ENCODE measurements at places on chromosomes 7 and 10.

DNA sequence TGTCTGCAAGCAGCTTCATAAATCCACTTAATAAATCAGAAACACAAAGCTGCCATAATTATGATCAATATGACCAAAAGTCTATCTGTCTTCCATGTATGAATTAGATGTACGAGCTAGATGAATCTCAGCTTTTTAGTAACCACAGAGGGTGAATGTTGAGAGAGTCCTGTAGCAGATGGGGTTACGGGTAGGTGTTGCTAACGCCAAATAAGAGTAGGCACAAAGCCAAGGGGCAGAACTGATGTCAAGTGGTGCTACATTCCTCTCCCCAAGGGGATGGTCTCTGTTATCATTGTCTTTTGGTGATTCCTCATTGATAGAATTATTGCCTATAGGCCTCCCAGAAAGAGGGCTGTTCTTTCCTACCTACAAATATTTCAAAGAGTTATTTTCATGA lies 257.8 kb downstream of the PCLO start:
- no peak for DNase-seq

DNA sequence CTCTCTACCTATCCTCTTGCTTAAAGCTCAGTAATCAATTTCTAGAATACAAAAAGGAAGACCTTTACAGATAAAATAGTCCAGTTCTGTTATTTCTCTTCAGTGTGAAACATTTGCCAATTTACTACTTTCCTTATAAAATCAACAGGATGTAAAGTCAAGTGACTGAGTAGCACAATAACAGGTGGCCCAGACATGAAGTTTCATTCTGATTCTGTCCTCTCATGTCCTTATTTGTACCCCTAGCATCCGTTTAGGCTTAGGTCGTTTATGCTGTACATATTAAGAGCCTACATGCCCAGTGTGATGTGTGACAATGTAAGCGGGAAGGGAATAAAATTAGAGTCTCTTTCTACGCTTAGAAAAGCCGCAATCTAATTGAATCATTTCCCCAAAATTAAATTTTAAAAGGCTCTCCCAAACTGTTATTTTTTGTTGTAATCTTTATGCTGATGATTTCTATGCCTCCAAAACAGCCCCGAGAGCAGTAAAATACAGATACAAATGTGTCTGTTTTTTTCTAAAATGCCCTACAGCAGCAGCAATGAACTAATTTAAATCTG lies 29.1 kb downstream of the EPC1 start:
- no peak for DNase-seq

DNA sequence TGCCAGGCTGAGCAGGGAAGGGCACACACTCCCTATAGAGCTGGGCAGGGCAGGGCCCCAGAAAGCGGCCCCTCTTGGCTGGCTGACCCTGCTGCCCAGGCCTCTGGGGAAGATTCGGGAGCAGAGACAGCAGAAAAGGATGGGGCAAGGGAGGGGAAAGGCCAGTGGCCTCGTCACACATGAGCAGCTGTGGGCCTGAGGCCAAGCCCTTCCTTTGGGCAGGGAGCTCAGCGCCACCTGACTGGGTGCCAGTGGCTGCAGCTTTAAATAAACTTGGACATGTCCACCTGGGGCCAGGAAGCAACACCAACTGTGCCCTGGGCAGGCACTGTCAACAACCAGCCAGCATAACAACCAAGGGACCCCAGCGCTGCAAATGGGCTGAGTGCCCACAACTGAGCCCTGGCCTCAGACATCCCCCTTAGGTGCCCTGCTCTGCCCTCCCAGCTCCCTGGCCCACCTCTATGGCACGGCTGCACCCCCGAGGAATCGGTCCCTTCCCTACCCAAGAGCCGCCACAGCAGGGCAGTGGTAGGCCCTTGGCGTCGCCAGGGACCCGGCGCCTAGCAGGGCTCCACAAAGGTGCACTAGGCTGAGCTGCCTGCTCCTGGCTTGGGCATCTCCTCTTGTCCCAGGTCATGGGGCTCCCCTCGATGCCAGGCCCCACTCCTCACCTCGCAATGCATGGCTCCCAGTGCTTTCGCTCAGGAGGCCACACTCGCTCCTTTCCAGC lies 2.6 kb downstream of the CAMK2B start:
- DNase-seq: no peak

- no peak for DNase-seq
These were observed 208.6 kb upstream of the YAE1 start for GRCh38 chr7:39357648-39358047.

All from stimulated activated CD8-positive, alpha-beta memory T cell treated with anti-CD3 and anti-CD28 coated beads, Interleukin-4, amount 100 ng/mL, for 1 hour (primary cell).